Globus pallidus (tissue), 1 donor: ENCODE measurements at places on chromosomes 12 and 14.

GRCh38 chr14:24136684-24137528 lies 912 bp downstream of the PSME1 start:
- no peak for DNase-seq

GRCh38 chr12:25789541-25789944 lies 168.9 kb upstream of the RASSF8 start:
- peak; percentile 27 for DNase-seq

DNA sequence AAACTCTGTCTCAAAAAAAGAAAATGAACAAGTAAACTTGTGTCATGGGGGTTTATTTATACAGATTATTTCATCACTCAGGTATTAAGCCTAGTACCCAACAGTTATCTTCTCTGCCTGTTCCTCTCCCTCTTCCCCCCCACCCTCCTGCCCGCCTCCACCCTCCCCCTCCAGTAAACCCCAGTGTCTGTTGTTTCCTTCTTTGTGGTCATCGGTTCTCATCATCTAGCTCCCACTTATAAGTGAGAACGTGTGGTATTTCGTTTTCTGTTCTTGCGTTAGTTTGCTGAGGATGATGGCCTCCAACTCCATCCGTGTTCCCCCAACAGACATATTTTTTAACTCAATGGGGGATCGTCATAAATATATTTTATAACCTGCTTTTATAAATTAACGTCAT lies 12.3 kb downstream of the IL31 start:
- DNase-seq, result no peak

- DNase-seq, result no peak
These were observed 71.2 kb upstream of the PELI2 start for GRCh38 chr14:56046996-56047395.

- DNase-seq, result peak; percentile 13
These were observed 616.3 kb downstream of the LRFN5 start for GRCh38 chr14:42222924-42223471.

DNA sequence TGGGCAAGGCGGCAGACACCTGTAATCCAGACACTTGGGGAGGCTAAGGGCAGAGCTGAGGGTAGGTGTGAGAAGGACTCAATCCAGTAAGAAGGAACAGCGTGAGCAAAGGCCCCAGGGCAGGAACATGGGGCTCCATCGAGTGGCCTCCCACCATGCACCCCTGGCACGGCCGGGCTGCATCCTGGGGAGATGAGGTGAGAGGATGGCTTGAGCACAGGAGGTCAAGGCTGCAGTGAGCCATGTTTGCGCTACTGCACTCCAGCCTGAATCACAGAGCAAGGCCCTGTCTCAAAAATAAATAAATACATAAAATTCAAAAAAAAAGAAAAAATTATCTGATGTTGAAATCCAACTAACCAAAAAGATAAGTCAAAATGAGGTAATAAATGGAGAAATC lies 58.5 kb downstream of the ARL6IP4 start:
- DNase-seq, result no peak

GRCh38 chr12:56484566-56484965 lies 3.4 kb downstream of the GLS2 start:
- DNase-seq, result no peak

DNA sequence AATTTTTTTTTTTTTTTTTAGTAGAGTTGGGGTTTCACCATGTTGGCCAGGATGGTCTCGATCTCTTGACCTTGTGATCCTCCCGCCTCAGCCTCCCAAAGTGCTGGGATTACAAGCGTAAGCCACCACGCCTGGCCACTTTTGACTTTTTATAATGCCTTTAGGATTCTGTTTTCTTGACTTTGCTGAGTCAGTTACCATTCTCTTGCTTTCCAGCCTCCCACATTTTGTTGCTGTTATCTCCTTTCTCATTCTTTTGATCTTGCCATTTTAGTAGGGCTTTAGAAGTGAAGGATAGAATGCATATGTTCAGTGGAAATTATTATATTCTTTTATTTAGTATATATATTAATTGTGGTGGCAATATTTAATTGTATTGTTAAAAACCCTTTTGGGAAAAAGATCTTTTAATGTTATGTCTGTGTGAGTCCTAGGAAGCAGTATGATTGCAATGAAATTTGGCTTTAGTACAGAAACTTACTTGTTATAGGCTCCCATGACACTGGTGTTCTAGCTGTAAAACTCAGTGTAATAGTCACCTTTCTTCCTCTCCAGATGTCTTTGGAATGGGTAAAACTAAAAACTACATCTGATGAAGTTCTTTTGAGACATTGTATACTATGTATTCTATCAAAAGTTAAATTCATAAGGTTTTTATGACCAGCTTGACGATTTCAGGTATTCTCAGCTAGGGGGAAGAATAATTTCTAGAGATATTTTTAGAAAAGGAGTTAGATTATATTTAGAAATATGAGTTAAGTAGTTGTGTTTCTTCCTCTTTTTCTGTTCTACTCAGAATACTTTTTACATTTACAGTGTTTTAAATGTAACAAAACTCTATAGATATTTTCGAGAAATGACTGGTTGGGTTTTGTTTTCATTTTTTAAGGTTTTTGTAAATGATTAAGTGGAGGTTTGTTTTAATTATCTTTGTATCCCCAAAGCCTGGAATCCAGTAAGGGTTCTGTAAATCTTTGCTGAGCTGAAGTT lies 74.7 kb downstream of the APAF1 start:
- no peak for DNase-seq

DNA sequence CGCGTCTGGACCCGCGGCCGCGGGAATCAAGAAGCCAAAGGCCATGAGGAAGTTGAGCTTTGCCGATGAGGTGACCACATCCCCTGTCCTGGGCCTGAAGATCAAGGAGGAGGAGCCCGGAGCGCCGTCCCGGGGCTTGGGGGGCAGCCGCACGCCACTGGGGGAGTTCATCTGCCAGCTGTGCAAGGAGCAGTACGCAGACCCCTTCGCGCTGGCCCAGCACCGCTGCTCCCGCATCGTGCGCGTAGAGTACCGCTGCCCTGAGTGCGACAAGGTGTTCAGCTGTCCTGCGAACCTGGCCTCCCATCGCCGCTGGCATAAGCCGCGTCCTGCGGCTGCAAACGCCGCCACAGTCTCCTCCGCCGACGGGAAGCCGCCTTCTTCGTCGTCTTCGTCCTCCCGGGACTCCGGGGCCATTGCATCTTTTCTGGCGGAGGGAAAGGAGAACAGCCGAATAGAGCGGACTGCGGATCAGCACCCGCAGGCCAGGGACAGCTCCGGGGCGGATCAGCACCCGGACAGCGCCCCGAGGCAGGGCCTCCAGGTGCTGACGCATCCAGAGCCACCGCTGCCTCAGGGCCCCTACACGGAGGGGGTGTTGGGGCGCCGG lies 1.0 kb downstream of the INSM2 start:
- peak; percentile 37 for DNase-seq

DNA sequence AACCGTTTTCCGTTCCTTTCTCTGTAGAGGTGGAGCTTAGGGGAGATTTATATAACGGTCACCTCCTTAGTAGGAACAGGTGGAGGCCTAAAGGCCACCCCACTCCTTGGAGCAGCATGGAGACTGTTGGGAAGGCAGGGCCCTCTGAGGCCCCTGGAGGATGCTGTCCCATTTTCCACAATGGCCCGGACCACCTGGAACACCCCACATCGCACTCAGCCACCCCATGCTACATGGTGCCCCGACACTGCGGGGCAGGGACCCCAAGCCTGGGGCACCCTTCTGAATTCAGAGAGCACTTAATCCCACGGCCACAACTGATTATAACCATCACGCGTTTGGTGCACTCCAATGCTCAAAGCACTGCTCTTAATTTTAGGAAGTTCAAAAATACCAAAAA lies 41.4 kb downstream of the C14orf132 start:
- DNase-seq, result no peak

DNA sequence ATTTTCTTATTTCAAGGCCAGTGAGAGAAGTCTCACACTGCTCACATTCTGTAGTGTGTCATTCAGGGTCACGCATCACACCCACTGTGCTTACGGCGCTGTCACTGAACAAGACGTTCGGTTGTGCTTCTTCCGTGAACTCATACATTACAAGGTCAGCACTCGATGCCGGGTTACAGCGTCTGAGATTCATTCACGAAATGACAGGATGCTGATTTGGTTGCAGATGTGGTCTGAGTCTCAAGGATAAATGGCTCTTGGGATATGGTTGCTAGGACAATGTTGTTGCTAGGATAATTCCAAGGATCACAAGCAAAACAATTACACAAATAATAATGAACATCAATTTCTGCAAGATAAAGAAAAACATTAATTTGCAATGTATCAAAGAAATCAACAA lies 47.4 kb downstream of the STX2 start:
- no peak for DNase-seq

- DNase-seq, result no peak
These were observed 37.1 kb upstream of the AMN1 start for GRCh38 chr12:31765931-31766330.

- no peak for DNase-seq
These were observed 21.1 kb downstream of the CHGA start for GRCh38 chr14:92943855-92944570.

DNA sequence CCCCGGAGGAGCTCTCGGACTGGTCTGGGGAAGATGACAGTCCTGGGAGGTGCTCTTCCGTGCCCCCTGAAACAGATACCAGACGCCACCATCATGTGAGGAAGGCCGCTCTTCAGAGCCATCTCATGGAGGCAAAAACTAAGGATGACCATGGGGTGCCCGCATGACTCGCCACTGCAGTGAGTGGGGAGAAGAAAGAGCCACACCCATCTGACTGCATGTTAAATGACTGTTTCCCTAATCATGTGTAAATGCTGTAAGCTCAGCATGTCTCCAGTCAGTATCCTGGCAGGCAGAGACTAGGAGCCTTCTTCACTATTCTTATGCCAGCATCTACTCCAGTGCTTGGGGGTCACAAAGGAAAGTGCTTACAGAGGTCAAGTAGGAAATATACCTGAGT lies 4.0 kb downstream of the STON2 start:
- no peak for DNase-seq

- no peak for DNase-seq
These were observed 138.5 kb upstream of the AMIGO2 start for GRCh38 chr12:47218191-47218654.

DNA sequence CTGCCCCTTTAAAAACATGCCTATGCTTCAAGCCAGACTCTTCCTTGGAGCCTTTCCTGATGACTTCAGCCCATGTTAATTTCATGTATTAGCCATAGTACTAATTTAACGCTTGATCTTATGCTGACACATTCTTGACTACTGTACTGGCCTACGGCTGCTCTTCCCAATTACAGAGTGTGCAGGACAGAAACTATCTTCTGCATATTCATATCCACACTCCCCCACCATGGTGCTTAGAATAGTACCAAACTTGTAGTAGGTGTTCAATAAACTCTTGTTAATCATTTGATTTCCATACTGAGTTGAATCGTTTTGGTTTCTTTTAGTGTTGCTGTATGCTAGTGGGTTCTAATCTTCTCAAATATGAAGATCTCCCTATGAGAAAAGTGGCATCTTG lies 21.8 kb upstream of the DGLUCY start:
- DNase-seq, result no peak

GRCh38 chr14:68598621-68599447 lies 194.0 kb downstream of the ZFP36L1 start:
- peak; percentile 65 for DNase-seq

- DNase-seq, result peak; percentile 97
These were observed at the start of gene YY1 for GRCh38 chr14:100238419-100239210. Gene YY1, plus strand, starts transcription at chr14:100239144. Its CDS starts 101 bp downstream, at chr14:100239245.

- peak; percentile 3 for DNase-seq
These were observed 556 bp downstream of the MTHFD1 start for GRCh38 chr14:64388533-64389285.

DNA sequence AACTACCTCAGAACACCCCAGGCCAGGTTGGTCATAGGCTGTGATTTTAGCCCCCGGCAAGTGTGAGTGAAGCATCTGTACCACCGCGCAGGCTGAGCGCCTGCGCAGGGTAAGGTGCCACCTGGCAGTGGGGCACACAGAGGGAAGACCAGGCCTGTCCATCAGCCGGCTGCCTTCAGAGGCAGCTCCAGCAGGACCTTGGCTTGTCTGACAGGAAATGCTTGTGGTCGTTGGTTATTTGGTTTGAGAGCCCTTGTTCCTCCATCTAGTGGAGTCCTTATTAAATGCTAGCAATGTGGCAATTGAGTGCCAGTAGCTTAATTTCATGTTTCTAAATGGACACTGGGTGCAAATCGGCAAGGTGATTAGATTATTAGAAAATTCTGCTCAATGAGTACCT lies 27.5 kb downstream of the SLC25A29 start:
- no peak for DNase-seq

- no peak for DNase-seq
These were observed 43.8 kb downstream of the EVL start for GRCh38 chr14:100108840-100109593.

- DNase-seq, result no peak
These were observed 34.4 kb downstream of the ITPR2 start for GRCh38 chr12:26798640-26799039.

GRCh38 chr14:102678394-102678793 lies 85.9 kb downstream of the RCOR1 start:
- DNase-seq, result no peak

DNA sequence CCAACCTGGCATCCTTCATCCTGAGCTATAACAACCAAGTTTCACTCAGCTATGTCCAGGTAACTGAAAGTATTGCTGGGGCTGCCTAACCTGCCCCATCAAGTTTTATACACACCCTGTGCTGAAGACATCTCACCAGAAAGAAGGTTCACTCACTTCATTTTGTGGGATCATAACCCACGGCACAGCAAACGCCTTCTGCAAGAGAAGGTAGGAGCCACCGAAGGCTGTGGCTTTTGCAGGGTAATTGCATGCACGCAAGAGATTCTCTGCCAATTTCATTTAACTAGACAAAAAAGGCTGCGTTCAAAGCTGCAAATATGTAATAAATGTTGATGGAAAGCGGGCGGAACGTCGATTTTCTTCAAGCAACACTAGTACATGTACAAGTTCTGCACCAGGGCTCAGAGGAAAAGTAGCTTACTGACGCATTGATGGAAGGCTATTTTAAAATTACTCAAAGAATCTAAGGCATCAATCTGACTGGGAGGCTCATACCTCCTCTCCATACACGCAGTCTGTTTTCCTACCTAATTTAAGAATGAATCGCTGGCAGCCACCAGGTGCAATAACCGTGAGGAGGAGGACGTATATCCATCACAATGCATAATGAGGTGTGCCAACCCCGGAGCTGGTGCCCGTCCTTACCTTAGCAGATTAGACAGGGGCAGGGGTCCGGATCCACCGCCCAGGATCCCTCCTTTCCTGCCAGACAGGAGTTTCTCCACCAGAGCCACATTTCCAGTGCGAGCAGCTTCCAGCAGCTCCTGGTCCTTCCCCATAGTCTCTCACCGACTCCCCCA lies 1.1 kb downstream of the ANKS1B start:
- DNase-seq, result no peak

DNA sequence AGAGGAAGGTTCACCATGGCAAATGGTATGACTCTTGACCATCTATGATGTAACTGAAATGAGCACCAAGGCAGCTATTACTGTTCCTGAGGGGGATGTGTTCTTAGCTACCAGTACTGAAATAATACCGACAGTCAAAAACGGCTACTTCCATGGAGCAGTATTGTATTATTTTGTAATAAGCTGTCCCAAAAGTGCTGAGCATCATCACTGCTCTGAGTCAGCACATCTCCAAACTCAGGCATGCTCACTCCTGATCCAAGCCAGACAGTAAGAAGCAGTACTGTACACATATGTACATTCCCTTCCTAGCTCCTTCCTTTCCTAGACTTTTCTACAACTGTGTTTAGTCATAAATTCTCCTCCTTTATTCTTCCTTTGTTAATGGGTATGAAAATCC lies 8.6 kb downstream of the VTI1B start:
- no peak for DNase-seq

- DNase-seq, result no peak
These were observed 169.5 kb upstream of the RTL1 start for GRCh38 chr14:101072945-101073597.
